Breast epithelium (tissue), 4 donors: ENCODE measurements at places on chromosomes 1 and 21. TPM values are rescaled to one million over a fixed set of nuclear protein-coding genes. Genes with fewer than 3 reads are reported as not detected.

The SLC6A17 gene
- 0.29 TPM for total RNA-seq

The SPRR3 gene
- total RNA-seq = not detected

The C4BPA gene
- not detected for total RNA-seq

The MPL gene
- not detected for total RNA-seq

The PLD5 gene
- 0.98 TPM for total RNA-seq

GRCh38 chr1:182841368-182841988 is 2.3 kb downstream of the DHX9 start:
- DNase-seq = no peak

GRCh38 chr21:45358711-45359310 is 46.2 kb upstream of the COL18A1 start:
- DNase-seq = no peak

- DNase-seq = peak; percentile 72
Measured at GRCh38 chr1:91020967-91021685, 709 bp downstream of the ZNF644 start.

GRCh38 chr1:12600335-12600734 is 17.7 kb downstream of the DHRS3 start:
- DNase-seq = no peak

DNA sequence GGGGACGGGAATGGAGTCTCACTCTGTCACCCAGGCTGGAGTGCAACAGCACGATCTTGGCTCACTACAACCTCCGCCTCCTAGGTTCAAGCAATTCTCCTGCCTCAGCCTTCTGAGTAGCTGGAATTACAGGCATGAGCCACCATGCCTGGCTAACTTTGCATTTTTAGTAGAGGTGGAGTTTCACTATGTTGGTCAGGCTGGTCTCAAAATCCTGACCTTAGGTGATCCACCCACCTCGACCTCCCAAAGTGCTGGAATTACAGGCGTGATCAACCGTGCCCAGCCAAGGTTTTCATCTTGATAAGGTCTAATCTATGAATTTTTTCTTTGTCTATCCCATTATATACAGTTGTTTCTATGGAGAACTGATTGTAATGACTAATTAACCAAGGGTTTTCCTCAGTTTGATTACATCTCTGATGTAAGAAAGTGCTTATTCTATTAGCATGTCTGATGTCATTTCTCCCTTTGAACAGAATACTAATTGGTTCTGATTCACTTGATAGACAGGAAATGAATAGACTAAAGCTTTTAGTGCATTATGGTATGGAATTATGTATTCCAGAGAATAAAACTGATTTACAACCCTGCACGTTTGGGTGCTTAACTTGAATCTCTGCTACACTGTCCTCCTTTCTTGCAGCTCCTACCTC is 11.9 kb downstream of the PACC1 start:
- DNase-seq = no peak

DNA sequence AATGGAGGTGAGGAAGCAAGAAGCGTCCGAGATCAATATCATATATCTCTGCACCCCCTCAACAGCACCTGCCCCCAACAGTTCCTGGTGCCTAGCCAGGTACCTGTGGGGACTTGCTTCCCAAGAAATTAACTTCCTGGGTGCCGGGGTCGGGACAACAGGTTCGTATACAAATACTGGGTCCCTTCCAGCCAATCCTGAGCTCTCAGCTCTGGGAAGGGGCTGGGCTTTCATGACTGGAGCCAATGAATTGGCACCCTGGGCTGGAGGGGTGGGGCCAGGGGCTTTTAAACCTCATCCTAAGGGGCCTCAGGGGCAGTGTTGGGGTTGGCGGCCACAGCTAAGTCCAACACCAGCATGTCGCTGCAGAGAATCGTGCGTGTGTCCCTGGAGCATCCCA is at the start of gene PADI3:
Gene PADI3 (plus strand): TSS at position 318 of the 400 bp plus-strand sequence. CDS start 40 bp downstream, at position 358.
- DNase-seq = no peak
